ENCODE measurements at places on chromosomes 13 and 19.

- peak; percentile 29 for DNase-seq
Measured at GRCh38 chr13:44318161-44318560, 55.5 kb upstream of the SERP2 start.

DNA sequence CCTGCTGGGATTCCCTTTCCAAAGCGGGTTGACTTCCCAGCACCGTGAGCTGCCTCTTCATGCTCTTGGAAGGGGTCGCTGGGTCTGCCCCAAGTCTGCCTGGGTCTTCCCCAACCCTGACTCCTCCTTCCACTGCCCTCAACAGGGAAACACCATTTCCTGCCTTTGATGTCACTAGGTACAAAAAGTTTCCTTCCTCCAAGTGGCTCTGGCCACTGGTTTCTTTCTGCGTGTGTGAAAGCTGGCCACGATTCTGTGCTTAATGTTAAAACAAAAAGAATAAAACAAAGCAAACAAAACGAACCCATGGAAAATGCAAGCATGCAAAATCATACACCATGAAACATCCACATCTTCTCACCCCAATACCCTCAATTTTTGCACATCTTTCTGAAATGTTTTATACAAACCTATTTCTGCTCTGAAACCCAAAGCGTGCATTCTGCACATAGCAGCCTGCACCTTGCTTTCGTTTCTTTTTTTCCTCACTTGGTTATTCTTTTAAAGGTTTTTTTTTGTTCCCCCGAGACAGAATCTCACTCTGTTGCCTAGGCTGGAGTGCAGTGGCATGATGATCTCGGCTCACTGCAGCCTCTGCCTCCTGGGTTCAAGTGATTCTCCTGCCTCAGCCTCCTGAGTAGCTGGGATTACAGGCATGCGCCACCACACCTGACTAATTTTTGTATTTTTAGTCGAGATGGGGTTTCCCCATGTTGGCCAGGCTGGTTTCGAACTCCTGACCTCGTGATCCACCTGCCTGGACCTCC lies 12.5 kb upstream of the TNFSF9 start:
- no peak for DNase-seq

DNA sequence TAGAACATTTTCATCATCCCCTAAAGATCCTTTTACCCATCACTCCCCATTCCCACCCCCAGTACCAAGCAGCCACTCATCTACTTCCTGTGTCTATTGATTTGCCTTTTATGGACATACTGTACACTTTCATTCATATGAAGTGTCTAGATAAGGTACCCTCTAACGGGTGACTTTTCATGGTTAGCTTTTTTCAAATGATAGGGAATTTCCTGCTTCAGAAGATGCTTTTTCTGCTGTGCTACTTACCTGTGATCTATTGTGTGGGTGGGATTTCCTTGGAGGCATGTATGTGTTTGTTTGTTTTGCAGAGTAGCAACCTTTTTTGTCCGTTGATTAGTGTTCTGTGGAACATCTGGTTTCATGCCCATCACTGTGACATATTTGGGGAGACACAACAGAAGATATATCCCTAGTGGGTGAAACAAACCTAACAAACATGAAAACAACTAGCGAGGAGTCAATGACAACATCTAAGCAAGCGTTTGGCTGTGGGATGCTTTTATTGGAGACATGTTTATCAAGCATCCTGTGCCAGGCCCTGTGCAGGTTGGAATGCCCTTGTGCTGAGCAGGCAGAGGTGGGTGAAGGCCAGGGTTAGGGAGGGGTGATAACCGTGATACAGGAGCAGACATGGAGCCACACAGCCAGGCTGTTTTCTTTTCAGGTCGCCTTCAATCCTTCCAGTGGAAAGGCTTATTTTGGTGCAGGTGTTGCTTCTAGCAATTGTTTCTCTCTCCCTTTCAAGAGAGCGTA lies 17.6 kb downstream of the SPINT2 start:
- DNase-seq, result no peak

DNA sequence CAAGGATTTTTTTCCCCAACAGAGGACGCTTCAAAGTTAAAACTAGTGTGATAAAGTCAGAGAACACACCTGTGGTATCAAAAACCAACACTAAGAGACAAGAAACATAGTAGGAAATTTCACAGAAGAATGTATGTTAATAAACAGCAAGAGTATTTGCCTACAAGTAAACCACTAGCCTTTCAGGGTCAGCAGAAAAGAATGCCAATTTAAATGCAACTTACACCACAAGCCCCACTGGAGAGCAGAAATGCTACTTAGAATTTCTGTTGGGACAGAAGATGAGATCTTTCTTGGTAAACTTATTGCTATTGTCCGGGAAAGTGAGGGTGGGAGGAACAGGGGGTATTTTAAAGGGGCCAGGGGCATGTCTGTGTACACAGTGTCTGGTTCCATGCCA lies 68.6 kb downstream of the STK24 start:
- DNase-seq, result no peak

DNA sequence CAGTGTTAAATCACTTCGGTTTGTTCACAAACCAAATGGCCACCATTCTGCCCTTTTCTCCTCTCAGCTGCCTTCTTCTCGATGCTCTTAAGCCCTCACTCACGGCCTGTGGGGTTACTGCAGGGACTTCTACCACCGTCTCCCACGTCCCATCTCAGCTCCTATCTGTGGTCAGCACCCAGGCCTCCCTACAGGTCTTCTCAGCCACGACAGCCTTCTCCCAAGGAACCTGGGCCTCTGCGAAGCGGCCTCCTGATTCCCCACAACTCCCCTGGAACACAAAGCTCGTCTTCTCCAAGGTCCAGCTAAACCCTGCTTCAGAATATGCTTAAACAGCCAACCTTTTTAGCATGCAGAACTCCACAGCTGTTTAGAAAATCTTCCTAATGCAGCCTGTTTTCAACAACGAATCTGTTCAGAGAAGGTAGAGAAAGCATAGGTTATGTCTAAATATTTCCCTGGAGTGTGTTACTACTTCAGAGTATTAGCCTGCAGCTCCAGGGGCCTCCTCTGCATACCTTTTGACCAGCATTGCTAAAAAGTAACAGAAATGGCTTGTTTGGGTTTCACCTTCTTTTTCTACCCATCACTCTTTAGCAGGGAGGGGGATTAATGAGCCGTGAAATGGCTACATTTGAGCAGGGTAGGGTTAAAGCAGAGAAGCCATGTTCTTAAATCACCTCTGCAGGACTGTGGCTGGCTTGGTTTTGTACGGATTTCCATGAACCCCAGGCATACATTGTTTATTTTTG lies 104.0 kb downstream of the COL4A2 start:
- DNase-seq, result no peak

DNA sequence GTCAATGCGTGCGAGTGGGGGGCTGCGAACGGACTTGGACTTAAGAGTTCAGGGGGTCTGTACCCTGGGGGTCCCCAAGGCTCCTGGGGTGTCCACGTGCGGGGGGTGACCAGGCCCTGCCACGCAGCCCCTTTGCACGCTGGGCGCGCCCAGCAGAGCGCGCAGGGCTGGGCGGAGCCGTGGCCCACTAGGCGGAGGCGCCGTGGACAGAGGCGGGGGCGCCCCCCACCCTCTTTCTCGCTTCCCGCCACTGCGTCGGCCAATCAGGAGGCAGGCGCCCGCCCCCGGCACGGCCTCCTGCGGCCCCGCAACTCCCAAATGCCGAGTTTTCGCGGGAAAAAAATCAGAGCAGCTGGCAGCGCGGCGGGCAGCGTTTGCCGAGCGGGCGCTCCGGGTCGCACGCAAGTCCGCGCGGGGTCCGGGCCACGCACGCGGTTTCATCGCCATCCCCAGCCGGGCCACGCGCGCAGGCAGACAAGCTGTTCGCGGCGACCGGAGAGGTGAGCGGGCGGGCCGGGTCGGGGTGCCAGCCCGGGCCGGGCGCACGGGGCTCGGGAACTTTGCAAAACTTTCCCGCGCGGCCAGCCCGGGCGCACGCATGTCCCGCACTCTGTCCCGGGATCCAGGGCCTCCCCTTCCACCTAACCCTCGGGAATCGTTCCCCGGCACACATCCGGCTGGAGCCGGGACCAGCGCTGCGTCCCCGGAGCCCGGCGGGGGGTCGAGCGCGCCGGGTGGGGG lies at the start of gene UHRF1:
TSS of gene UHRF1 (plus strand) at position 346 of the 741 bp plus-strand sequence. CDS start 1,385 bp downstream, outside the sequence.
- DNase-seq, result no peak

GRCh38 chr19:16714702-16715287 lies 4.9 kb upstream of the NWD1 start:
- peak; percentile 59 for DNase-seq

- peak; percentile 99 for DNase-seq
Measured at GRCh38 chr13:101875717-101876393, 423.4 kb downstream of the ITGBL1 start.

DNA sequence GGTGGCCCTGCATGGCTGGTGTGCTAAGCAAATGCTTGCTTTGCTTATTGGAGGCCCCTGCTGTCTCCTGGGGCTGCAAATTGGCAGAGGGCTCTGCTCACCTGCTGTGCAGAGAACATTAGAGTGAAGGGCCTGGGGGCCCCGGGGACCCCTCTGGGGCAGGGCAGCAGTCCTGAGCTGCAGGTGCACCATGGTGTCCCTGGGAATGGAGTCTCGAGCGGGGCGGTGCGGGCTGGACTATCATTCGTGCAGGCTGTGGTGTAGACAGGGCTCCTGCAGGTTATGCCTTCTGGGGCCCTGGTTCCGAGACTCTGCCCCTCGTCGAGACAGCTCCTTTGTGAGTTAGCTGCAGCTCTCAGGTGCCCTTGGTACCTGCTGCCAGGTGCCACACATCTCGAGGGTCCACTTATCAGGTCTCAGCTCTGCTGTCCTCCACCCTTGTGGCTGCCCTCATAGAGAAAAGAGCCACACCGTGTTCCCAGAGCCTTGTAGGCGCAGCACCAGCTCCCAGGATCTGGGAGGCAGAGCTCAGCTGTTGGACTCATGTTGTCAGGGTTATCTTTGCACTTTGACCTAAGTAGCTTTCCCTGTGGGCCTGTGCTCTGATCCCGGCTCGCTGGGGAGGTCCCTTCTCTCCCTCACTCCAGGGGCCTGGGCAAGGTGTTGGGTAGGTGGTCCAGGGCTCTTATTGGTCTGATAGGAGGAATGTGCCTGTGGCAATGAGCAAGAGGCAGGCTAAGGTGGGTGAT lies 58.0 kb upstream of the ZNF536 start:
- no peak for DNase-seq

DNA sequence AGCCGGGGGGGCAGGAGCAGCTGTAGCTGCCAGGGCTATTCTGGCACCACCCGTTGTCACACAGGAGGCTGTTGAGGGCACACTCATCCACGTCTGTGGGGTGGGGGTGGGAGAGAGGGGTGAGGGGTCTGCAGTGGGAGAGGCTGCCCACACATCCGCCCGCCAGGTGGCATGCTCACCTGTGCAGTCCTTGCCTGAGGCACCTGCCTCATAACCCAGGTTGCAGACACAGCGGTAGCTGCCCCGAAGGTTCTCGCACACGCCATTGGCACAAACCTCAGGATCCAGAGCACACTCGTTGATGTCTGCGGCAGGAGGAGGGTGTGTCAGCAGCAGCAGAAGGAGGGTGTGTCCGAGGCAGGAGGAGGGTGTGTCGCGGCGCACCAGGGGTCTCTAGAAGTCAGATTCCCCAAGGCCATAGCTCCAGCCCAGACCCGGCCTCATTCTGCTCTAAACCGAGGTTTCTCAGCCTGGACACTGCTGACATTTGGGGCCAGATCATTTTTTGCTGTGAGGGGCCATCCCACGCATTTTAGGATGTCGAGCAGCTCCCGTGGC lies 20.3 kb downstream of the FBN3 start:
- DNase-seq, result no peak

DNA sequence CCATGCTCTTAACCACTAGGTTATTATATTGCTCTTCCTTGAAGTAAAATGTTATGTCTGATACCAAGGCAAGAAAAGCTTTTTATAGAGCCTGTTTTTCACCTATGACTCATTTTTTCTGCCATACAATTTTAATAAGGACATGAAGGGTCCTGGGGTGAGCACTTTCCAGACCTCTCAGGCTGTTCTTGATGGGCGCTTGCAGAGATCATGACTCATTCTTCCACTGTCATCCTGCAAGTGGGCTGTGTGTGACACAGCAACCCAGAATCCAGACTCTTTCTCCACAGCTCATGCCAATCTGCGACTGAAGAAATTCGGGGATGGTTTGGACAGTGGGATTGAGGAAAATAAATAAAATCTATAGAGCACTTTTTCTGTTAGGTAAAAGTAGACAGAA lies 506.7 kb upstream of the NBEA start:
- DNase-seq, result no peak

DNA sequence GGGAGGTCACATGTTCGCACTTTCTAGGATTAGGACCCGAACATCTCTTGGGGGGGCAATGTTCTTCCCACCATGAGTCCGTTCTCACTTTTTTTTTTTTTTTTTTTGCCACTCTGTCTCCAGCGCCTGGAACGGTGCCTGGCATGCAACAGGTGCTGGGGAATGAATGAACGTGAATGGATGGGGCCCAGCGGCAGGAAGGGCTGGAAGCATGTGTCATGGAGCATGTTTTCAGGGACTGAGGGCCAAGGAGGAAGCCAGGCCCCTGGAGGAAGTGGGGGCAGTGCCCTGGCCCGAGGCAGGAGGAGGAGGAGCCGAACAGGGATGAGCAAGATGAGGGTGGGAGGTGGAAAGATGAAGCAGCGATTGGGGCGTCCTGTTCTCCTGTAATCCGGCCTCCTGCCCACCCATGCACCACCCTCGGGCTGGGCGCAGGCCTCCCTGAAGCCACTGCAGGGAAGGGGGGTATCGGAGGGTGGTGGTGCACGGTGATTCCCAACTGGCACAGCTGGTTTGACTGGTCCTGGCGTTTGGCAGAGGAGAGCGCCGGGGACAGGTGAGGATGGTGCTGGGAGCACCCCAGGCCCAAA lies 8.8 kb upstream of the SULT2B1 start:
- DNase-seq, result no peak

DNA sequence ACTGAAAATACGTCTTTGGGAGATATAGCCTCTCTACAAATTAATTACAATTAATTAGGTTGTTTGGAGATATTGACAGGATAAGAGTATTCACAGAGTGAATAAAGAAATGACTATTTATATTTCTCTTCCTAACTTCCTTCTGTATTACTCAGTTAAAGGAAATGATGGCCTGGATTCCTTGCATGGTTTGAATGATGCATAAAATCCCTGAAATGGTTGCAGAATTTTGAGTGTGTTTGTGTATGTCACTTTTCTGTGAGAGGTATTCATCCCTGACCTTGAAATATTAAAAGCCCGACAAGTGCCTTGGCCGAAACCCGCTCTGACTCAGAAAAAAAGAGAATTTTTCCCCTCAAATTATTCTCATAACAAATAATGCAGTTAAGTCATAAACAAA lies 90.0 kb downstream of the PDS5B start:
- DNase-seq, result no peak

- no peak for DNase-seq
Measured at GRCh38 chr13:100506154-100506553, 82.4 kb downstream of the GGACT start.

DNA sequence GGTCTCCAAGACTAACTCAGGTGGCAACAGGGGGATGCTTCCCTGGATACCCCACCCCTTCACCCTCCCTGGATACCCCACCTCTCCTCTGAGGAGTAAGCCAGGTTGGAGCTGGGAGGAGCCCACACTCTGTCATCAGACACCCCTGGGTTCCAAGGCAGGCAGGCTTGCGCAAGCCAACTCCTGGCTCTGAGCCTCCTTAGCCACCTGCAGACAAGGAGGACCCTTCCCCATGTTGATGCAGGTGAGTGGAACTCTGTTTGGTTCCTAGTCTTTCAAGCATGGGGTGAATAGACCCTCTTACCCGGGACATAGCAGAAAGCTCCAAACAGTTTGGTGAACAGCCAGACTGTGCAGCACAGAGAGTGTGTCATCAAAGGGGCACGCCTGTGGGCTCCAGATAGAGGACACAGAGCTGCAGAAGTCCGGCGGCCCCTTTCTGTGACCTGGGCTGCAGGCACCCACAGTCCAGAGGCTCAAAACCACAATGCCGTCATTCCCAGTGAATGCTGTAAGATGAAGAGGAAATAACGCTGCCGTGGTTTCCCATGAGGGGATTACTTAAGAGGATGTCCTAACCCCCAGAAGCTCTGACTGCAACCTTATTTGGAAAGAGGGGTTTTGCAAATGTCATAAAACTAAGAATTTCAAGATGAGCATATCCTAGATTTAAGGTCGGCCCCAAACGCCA lies 12.1 kb upstream of the HAS1 start:
- DNase-seq, result no peak

Measured in NCI-H748 treated with DMSO at 0.1 percent for 48 hours (cell line).